ENCODE measurements at places on chromosomes 1 and 21. TPM values are rescaled to one million over a fixed set of nuclear protein-coding genes. Genes with fewer than 3 reads are reported as not detected.
A peak's percentile ranks its signal among the peaks of the same experiment; 100 is the strongest.

The GPA33 gene
- total RNA-seq, result 0.26 TPM

The PODN gene
- 12.9 TPM for total RNA-seq

The REN gene
- total RNA-seq, result 0.23 TPM

DNA sequence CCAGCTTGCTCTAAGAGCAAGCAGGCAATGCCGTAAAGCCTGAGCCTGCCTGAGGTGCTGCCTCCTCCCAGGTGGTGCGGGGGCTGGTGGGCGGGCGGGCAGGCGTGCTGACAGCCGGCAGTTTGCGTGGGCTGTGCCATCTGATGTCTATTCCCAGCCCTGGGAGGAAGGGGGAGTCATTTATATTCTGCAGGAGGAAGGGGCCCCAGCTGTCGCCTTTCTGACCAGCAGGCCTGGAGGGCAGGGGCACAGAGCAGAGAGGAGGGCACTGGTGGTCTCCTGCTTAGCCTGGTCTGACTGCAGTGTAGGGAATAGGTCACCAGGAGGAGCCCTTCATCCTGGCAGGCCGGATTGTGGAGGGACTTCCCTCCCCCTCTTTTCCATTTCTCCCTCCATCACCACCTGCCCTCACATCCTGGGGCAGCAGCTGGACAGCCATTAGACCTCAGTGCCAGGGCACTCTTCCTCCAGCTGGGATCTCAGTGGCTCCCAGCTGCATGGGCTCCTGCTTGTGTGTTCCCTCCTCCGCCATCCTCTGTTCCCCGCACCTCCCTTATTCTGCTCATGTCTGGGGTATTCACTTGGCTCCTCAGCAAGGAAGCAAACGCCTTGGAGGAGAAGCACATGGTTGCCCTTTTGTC lies 4.4 kb downstream of the CYB561D1 start:
- peak; percentile 31 for DNase-seq

- no peak for DNase-seq
These were observed 427.6 kb downstream of the SETD4 start for GRCh38 chr21:35632711-35633110.

- DNase-seq, result no peak
These were observed 4.9 kb upstream of the PRDM2 start for GRCh38 chr1:13694886-13695684.

- peak; percentile 87 for DNase-seq
These were observed 6.9 kb upstream of the NOS1AP start for GRCh38 chr1:162062542-162063015.

GRCh38 chr1:84957966-84958365 lies 38.9 kb downstream of the MCOLN2 start:
- no peak for DNase-seq

- no peak for DNase-seq
These were observed 78.0 kb downstream of the SYT6 start for GRCh38 chr1:114075546-114076242.

- DNase-seq, result no peak
These were observed 57.5 kb downstream of the PCP4 start for GRCh38 chr21:39924577-39925308.
